ENCODE measurements at places on chromosomes 2 and 18. TPM values are rescaled to one million over a fixed set of nuclear protein-coding genes. Genes with fewer than 3 reads are reported as not detected.

DSG4 gene
- polyA plus RNA-seq: not detected

SDC1 gene
- 31.2 TPM for polyA plus RNA-seq

- DNase-seq: no peak
These were observed 1.8 kb upstream of the ALPP start for GRCh38 chr2:232376713-232377112.

DNA sequence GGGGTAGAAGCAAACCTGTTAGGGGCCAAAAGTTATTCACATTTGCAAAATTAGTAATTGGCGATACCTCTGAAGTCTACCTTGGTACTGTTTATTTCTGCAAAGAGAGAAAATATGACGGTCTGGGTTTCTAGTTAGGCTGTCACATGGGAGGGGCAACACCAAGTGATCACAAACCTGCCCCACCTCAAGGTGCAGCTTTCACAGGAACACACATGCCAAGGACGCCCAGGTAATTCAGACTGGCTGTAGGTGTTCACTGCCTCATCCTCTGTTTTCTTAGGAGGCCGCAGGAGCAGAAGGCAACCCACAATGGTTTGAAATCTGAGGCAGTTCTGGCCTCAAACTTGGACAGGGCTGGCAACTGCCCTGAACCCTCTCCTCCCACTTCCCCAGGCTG lies 56.2 kb downstream of the STPG4 start:
- DNase-seq: no peak

DNA sequence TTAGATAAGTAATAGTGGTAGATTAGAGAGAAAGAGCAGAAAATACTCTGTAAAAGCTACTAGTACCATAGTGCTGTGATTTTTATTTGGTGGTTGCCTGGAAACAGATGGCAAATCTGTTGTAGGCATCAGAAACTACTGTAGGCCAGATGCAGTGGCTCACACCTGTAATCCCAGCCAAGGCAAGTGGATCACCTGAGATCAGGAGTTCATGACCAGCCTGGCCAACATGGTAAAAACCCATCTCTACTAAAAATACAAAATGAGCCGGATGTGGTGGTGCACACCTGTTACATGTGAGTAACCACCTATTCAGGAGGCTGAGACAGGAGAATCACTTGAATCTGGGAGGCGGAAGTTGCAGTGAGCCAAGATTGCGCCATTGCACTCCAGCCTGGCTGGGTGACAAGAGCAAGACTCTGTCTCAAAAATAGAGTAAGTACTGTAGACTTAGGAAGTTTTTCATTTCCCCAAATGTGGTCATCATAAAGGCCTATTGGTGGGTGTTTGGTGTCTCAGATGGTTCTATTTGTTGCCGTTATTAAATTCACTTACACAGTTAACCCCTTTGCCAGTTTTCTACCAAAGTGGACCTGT lies 79.6 kb downstream of the SPTBN1 start:
- DNase-seq: no peak
